CD4-positive, alpha-beta T cell treated with Interleukin-1 beta for 1 hour (primary cell): ENCODE measurements at places on chromosomes 16 and 17.
A peak's percentile ranks its signal among the peaks of the same experiment; 100 is the strongest.

- no peak for DNase-seq
Measured at GRCh38 chr17:31919802-31920525, 16.8 kb upstream of the SUZ12 start.

DNA sequence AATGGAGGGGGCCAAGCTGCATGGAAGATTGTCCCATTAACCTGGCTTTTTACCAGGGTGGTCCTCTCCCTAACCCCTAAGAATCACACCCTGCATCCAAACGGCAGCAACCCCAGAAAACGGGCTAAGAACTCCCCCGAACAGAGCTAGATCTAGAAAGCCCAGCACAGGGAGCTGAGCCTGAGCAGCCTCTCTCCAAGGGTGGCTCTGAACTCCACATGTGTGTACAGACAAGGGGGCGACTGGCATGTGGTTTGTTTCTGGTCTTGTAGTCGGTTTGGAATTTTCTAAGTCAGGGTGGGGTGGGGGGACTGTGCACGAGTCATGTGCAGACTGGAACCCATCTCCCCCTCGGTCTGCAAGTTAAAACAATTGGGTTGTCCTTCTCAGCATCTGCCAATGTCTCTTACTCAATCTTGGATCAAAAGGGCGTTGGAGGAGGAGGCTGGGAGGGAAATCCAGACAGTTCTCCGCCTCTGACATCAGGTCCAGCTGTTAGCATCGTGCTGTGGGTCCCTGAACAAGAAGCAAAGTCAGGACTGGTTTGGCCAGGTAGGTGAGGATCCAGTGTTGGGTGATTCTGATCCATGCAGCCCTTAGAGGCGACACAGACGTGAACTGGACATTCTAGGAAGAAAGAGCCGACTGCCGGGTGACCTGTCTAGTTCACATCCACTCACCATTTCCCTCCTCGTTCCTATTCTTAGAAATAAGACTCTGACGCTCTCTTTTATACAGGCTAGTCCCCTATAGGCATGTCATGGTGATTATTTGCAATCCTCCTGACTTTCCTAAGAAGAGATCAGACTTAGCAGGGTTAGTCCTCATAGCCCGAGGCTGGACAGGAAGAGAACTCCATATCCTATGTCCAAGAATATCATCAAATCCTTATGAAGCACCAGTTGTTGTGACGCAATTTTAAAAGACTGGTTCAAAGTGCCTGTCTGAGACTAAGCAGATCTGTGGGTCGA, 381.8 kb downstream of the SOX9 start:
- no peak for DNase-seq

GRCh38 chr17:38429476-38430100, 1.3 kb downstream of the ARHGAP23 start:
- no peak for DNase-seq

- DNase-seq: peak; percentile 15
Measured at GRCh38 chr16:53207810-53208752, 153.3 kb downstream of the CHD9 start.

GRCh38 chr17:82153745-82154375, 55.8 kb upstream of the FASN start:
- DNase-seq: peak; percentile 87

DNA sequence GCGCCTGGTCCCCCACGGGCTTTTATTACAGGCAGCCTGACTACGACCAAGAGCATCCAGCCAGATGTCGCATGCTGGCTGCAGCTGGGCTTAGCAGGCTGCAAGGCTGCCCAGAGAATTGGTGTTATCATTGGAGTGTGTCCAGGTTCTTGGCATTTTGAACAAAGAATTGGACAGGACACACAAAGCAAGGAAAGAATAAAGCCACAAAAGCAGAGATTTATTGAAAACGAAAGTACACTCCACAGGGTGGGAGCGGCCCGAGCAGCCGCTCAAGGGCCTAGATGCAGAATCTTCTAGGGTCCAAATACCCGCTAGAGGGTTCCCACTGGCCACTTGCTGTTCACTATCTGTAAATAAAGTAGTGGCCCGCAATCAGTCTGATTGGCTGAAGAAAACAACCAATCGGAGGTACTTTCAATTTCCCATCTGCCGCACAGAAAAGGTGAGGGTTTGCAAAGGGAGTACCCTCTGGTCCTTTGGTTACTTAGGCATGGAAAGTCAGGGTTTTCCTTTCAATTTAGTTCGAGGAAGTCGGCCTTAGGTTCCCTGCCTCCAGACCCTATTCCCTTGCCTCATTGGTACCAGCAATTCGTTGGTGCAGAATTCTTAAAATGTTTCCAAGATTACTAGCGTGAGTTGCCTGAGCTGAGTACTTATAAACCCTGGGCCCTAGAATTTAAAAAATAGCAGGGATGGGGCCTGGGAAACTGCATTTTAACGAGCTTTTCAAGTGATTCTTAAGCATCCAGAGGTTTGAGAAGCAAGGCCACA, 38.5 kb upstream of the CNEP1R1 start:
- DNase-seq: no peak

- DNase-seq: no peak
Measured at GRCh38 chr16:67364600-67365235, 28.6 kb downstream of the TPPP3 start.

- no peak for DNase-seq
Measured at GRCh38 chr17:55289106-55289446, 24.3 kb downstream of the HLF start.

GRCh38 chr16:88264641-88265285, 118.0 kb upstream of the ZNF469 start:
- peak; percentile 87 for DNase-seq

- no peak for DNase-seq
Measured at GRCh38 chr16:19406891-19407491, 10.7 kb upstream of the TMC5 start.

DNA sequence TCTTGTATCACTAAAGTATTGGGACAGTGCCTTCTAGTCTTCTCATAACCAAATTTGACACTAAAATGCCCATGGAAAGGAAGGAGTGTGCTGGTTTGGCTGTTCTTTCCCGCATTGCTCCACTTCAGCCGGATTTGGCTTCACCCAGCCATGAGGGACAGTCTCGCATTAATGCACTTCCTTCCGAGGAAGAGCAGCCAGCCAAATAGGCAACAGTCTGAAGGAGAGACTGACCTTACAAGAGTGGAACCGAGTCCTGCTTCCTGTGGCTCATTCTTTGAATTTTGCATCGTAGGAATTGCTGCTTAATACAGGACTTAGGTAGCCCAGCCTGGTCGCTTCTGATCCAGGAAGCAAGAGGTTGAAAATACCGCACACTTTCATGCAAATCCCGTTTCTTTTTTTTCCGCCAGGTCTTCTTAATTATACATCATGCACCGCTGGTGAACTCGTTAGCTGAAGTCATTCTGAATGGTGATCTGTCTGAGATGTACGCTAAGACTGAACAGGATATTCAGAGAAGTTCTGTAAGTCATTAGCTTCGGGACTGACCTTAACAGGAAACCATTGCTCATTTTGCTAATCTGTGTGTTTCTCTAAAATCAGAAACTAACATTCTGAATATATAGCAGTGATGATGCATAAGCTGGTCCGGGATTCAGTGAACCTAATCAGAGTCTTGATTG, 38.2 kb downstream of the CLEC16A start:
- no peak for DNase-seq

DNA sequence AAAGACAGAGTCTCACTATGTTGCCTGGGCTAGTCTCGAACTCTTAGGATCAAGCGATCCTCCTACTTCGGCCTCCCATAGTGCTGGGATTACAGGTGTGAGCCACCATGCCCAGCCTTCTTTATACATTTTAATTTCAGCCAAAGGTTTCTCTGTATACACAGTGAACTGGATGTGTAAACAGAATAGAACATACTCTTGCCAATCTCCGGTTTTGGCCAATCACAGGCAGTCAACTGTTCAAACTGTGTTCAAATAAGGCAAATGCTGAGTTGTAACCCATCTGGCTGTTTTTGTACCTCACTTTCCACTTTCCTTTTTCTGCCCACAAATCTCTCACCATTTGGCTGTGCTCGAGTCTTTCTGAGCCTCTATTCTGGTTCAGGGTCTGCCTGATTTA, 108.2 kb downstream of the CPPED1 start:
- DNase-seq: no peak

DNA sequence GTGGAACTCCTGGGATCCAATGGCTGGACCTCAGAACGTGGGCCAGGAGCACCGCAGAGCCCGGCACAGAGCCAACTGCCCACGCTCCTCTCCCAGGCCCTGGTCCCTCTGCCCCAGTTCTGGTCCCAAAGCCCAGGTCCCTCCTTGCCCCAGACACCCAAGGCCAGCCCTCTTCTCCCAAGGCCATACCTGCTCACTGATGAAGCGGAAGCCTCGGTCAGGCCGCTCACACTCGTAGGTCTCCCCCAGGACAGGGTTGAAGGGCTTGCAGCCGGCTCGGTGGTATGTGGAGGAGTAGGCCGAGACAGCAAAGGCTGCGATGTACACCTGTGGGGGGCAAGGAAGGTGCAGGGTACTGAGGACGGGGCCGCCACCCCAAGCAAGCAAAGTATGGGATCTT, 8.5 kb downstream of the OSBPL7 start:
- DNase-seq: no peak

- DNase-seq: no peak
Measured at GRCh38 chr16:87778476-87778829, 12.7 kb upstream of the KLHDC4 start.

GRCh38 chr17:8189041-8189710, 804 bp downstream of the BORCS6 start:
- DNase-seq: peak; percentile 30

DNA sequence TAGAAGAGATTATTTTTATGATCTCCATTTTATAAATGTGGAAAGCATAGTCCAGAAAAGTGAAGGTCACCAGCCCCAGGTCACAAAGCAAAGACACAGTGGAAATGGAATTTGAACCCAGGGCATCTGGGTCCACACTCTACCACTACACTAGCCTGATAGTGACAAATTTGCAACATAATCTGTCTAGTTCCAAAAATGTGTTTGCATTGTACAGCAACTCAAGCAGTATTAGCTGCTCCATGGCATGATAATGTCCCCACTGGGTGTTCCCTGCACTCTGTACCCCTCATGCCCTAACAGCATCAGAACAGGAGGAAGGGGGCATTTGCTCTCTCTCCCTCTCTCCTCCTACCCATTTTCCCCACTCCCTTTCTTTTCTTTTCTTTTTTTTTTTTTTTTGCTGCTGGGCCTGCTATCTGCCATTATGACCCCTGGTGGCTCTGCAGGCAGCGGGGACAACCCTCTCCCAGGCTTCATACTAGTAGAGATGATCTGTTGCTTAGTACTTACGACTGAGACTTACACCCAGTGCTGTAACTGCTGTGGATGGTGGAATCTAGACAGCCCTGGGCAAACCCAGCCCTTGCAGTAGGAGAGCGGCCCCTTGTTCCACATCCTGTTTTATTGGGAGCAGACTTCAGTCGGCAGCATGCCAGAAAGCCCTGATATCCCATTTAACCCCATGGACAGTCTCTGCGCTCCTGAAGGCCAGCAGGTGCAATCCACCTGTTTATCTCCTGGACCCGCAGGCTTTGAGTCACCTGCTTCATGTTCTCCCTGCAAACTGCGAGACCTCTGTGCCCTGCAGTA, 306.3 kb downstream of the SOX9 start:
- DNase-seq: no peak

GRCh38 chr17:34361478-34362061, 1.5 kb downstream of the CCL1 start:
- DNase-seq: peak; percentile 78

DNA sequence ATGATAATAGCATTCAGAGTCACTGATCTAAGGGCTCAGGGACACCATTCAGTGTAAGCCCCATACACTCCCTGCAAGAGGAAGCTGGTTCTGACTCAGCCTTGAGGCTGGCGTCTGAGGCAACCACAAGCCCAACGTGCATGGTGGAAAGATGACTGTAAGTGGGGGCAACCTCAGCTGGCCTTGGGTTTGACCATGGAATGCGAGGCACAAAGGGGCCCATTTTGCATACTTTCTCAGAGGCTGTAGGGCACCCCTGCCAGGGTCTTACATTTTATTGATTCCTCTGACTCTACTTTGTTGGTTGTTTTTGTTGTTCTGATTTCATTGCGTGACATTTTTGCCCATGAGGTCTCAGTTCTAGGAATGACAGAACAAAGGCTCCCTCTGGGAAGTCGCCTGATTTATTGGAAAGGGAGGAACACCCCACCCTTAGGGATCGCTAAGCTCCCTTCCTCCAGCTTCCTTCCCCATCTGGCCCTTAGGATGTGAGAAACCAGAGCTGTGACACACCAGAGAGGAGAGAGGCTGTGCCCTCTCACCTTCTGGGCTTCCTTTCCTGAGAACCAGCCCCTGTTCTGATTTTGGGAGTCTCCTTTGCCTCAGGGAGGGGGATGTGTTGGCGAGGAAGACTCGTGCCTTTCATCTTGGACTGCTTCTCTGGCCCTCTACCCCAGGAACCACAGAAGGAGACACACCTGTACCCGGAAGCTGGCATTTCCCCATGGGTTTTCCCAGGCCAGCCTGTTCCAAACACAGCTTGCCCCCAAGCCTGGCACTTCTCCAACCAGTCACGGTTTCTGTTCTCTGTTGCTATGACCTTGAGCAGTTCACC, 5.6 kb upstream of the CIITA start:
- DNase-seq: peak; percentile 35

DNA sequence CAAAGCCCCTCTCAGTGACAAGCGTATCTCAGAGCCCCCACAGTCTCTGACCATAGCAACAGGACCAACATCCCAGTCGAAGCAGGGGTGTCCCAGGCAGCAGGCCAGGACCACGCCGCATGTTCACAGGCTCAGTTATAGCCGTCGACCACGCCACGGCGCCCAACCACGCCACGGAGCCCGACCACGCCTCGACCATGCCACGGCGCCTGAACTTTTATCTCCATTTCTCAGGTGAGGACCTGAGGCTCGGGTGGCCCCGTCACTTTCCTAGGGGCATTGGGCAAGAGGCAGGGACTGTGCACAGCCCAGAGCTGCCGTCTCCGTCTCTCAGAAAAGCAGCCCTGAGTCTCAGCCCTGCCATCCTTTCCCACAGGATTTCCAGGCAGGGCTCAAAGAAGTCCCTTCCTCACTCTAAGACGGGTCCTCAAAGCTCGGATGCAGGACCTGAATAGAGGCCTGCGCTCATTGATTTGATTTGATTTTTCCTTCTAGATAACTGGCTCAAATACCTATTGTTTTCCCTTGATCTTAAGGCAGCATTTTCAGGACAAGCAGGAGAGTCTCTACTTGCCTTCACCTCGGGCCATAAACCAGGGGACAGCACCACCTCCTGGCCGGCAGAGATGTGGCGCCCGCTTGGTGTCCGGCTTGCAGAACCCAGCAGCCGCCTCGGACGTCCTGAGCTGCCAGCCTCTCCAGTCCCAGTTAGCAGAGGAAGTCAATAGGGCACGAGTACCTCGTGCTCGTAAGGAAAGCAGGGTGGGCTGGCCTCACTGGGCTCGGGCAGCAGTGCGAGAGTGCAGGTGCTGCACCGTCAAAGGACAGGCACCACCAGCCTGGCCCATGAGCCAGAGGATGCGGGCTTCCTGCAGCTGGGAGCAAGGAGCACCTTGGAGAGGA, 38.8 kb downstream of the C16orf95 start:
- DNase-seq: peak; percentile 20

- no peak for DNase-seq
Measured at GRCh38 chr17:38940404-38940803, 15.0 kb downstream of the LASP1NB start.

GRCh38 chr17:75558666-75559530, 28.7 kb upstream of the MYO15B start:
- no peak for DNase-seq

GRCh38 chr17:67525239-67526135, 148.4 kb downstream of the PITPNC1 start:
- DNase-seq: no peak

GRCh38 chr17:80811181-80812105, 180.2 kb upstream of the CHMP6 start:
- DNase-seq: peak; percentile 29

GRCh38 chr17:75271233-75271954, 363 bp upstream of the MIF4GD start:
- DNase-seq: peak; percentile 89

GRCh38 chr17:34172390-34172918, 82.6 kb upstream of the CCL2 start:
- no peak for DNase-seq

- DNase-seq: no peak
Measured at GRCh38 chr16:50709061-50709684, 15.8 kb downstream of the NOD2 start.
